HT1080 (cell line): ENCODE measurements at places on chromosomes 6 and 20. TPM values are rescaled to one million over a fixed set of nuclear protein-coding genes. Genes with fewer than 3 reads are reported as not detected.

DNA sequence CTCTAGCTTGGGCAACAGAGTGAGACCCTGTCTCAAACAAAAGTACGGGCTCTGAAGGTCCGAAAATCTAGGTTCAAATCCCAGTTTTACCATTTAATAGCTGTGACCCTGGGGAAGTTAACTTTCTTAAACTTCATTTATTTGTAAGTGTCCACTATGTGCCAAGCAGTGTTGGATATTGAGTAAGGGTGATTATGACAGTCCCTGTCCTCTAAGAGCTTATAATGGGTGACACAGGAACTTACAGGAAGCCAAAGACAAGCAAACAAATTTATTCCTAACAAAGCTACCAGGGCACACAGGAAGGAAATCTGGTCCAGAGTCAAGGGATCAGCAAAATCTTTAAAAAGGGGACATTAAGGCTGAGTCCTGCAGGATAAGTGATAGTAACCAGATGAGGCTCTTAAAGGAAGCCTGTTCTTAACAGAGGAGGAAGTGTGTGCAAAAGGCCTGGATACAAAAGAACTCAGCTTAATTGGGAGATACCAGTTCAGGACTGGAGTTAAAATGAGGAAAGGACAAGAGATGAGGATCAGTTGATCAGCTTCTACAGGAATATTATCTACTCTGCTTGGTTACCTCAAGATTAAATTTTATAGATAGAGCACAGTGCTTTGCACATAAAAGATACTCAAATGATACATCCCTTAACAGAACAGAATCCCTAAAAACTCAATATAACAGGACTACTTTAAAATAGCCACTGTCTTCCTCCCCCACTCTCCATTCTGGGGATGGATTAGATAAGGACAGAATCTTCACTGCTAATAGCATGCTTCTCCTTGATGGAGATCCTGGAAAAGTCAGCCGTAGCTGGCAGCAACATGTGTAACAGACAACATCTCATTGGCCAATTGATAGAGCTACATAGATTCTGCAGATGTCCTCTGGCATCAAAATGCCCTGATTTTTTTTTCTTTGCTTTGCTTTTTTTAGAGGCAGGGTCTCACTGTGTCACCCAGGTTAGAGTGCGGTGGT is 6.1 kb downstream of the SNX3 start:
- DNase-seq: no peak

DNA sequence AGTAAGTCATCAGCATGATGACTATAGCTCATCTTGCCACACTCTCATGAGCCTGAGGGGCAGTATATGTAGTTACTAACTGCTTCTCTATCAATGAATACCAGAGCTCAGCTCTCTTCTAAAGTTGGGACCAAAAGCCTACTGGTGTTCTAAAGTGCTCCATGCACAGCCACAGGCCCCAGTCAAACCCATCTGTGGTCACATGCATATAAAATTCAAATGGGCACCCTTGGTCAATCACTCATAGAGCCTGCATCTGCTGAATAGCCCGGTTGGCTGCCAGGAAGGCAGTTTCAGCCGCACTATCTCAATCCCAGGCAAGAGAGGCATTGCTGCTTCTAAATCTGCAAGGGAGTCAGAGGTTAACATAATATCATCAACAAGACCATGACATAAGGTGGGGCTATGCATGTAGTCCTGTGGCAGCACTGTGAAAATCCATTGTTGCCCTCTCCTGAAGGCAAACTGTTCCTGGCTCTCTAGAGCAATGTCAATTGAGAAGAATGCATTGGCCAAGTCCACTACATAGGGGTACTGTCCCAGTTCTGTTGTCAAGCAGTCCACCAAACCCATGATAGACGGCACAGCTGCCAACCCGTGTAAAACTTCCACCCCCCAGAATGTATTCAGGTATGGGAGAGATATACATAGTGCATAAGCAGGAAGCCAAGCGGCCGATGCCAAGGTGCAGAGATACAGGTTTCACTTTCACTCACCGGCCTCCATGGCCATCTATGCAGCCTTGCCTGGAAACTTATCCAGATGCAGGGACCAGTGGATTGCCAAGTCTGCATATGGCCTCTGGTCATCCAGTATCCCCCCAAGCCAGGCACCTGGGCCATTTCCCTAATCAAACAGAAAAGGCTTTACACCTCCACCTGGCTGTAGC is 76.2 kb downstream of the ALDH8A1 start:
- DNase-seq: no peak

DNA sequence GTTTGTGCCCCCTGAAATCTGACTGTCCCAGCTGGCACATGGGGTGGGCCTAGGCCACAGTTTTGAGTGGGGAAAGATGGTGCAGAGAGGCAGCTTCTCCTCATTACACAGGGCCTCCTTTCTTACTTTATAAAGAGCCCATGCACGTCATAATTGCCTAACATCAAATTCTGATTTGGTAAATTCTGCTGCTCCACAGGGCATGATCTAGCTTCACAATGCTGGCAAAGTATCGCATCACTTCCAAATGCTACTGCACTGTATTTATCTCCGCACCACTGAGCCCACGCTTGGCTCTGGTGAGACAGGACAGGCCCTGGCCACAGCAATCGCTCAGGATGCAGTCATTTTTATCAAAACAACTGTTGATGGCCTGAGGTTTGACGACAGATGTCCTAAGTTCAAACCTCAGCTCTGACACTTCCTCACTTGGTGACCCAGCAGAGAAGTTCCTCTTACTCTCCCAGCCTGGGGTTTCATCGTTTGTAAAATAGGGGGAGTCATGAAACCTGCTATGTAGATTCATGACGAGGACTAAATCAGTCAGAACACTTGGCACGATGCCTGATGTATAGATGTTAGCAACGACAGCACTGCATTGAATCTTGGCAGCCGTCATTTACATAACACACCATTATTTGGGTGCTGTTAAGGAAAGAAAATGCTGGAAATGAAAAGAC is 187.9 kb downstream of the TTLL2 start:
- no peak for DNase-seq

- DNase-seq: peak; percentile 63
Measured at GRCh38 chr6:109662192-109662591, 28.8 kb downstream of the AK9 start.

DNA sequence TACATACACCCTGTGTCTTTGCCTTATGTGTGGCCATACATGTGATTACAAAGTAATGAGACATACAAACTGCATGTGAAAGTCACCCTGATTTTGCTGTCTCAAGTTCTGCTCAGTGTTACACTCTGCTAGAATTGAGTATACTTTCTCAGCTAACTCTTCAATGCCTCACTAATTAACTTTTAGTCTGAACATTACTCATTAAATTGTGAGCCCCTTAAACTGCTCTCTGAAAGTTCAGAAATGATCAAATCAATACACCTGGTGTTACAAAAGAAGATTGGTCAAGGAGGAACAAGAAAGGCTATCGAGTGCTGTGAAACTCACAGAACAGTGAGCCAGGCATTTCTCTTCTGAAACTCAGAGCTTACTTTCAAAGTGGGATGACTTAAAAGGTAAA is 71.3 kb downstream of the MKKS start:
- DNase-seq: no peak

The CPXM1 gene
- not detected in 2 replicates for total RNA-seq

The OR11A1 gene
- not detected in 2 replicates for total RNA-seq

The TLDC2 gene
- total RNA-seq: not detected in 2 replicates

The MACROD2 gene
- 1.2 and 2.6 TPM in 2 replicates for total RNA-seq

The PTPRT gene
- total RNA-seq: not detected in 2 replicates

The PNPLA1 gene
- total RNA-seq: 0.03 TPM in 1 of 2 replicates, not detected in the other
